ENCODE measurements at places on chromosomes 5 and 9.

- no peak for DNase-seq
These were observed 18.3 kb upstream of the F2R start for GRCh38 chr5:76697670-76698069.

GRCh38 chr9:125066839-125067619 is 76.3 kb downstream of the SCAI start:
- DNase-seq: no peak

DNA sequence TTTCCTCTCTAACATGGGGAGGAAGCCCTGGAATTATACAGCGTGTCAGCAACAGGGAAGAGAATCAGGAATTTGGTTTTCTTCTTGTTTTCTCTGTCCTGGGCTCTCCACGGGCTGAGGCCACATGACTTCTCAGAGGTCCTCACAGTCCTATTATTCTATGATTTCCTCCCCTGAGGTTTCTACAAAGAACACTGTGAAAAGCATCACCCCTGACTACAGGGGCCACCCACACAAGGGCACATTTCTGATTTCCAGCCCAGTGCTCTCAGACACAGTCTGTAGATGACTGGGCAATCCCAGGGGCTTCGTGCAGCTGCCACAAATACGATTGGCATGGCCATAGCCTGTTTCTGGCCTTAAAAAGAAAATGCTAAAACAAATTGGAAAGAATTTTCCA is 284.9 kb downstream of the CEMIP2 start:
- DNase-seq: no peak

GRCh38 chr5:57695179-57695578 is 212.6 kb upstream of the ACTBL2 start:
- no peak for DNase-seq

DNA sequence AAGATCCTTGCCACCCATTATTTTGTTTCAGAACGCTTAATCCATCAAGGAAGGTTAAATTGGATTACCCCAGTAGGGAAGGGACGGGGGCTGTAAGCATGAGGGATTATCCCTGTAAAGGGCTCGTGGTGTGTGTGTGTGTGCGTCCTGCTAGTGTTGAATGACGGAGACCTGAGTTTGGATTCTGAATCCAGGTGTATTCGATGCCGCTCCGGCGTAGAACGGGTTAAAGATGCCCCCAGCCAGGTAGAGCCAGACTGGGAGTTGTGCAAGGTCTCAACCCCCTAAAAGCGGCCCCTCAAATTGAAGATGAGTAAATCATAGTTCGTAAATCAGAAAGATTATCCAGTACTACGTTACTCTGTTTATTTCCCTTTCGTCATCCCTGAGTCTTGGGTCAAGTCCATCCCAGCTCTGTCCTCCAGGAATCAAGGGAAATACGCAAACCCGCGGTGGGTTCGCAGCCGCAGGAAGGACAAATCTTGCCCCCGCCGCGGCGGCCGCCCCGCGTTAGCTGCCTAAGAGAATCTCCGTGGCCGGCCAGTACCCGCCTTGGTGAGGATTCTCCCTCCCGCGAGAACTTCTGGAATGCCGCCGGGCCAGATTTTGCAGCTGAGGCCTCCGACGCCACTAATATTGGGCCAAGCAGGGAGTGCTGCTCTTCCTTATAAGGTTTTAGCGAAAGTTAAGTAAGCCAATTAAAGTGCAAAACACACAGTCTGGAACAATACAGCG is 586 bp upstream of the MTAP start:
- no peak for DNase-seq

GRCh38 chr5:77563475-77563874 is 71.4 kb upstream of the WDR41 start:
- no peak for DNase-seq

- no peak for DNase-seq
These were observed 23.2 kb upstream of the IQGAP2 start for GRCh38 chr5:76379855-76380254.

GRCh38 chr9:27094640-27095298 is 14.3 kb upstream of the TEK start:
- DNase-seq: no peak

GRCh38 chr9:14301583-14302021 is 12.3 kb downstream of the NFIB start:
- DNase-seq: no peak

DNA sequence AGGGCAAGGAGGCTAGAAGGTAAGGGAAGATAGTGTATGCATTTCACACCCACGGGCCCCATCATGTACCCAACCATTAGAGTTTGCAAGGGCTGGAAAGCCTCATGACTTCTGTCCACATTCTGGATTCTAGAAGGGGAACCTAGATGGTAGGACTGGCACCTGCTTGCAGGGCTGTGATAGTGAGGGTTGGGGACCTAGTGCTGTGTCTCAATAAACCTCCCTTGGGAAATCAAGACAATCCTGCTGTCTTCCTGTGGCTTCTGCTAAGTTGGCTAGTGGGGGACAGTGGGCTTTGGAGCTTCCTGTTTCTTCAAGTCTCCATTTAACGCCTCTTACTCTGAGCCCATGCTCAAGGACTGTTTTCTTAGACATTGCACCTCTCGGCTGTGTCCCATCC is 43.6 kb upstream of the SYNPO start:
- no peak for DNase-seq

GRCh38 chr5:179135006-179135405 is 74.8 kb downstream of the ZNF354C start:
- DNase-seq: no peak

GRCh38 chr5:6601271-6601670 is 31.6 kb downstream of the NSUN2 start:
- DNase-seq: no peak

GRCh38 chr9:7298123-7298522 is 501.5 kb downstream of the DMAC1 start:
- no peak for DNase-seq

DNA sequence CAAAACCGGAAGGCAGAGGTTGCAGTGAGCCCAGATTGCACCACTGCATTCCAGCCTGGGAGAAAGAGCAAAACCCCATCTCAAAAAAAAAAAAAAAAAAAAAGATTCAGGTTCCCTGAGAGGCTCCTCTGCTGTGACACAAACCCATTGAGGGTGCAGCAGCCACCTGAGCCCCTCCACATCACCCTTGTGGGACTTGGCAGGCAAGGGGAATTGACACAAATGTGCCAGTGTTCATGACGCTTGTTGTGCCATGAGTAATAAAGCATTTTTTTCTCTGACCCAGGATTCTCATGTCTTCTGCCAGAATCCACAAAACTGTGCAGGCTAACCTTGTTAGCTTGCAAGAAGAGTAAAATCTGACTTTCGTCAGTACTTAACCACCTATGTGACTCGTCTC is 149.6 kb downstream of the TTC39B start:
- DNase-seq: no peak

- DNase-seq: no peak
These were observed 11.7 kb downstream of the CER1 start for GRCh38 chr9:14710804-14711203.

- DNase-seq: no peak
These were observed 3.7 kb upstream of the TIFAB start for GRCh38 chr5:135455876-135456237.

DNA sequence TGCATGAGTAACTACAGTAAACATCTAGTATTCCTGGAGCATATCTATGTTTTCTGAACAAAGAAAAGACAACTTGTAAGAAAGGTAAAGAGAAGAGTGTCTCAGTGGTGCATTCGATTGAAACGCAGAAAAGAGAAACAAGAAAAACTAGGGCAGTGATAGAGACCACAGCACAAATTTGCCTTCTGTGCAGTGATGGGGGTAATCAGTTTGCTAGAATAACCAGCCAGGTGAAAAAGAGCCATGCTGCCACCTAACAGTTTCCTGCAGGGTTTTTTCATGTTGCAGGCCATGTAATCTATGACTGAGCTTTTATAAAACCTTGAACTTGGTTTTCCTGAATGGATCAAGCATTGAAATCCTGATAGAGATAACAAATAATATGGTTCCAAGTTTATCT is 198.4 kb upstream of the MEF2C start:
- no peak for DNase-seq

DNA sequence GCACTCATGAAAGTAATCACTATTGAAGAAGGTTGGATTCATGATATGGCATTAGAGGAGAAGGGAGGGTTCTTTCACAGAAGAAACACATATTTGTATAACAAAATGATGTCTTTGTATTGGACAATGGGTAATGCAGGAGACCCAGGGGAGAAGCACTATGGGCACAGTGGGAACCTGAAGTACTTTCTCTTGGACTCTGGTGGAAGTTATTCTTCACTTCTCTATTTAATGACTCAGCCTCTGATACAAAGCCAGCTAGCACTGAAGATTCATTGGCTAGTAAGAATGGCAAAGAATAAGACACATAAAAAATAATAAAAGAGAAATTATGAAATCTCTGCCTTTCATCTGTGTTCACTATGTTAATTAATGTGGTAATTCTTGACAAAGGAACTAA is 149.9 kb upstream of the PRR16 start:
- DNase-seq: no peak

- DNase-seq: no peak
These were observed 180.4 kb downstream of the ST8SIA4 start for GRCh38 chr5:100722657-100723056.

DNA sequence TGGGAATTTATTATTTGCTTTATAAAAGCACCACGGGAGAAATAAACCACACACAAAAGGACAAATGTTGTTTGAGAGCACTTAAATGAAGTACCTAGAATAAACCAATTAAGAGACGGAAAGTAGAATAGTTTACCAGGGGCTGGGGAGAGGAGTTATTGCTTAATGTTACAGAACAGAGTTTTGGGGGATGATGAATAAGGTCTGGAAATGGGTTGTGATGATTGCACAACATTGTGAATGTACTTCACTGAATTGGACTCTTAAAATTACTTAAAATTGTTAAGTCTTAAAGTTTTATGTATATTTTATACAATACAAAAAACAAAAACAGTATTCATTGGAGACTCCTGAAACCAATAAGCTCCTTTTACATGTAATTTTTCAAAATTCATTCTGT is 1.5 kb downstream of the ZBTB43 start:
- DNase-seq: no peak

DNA sequence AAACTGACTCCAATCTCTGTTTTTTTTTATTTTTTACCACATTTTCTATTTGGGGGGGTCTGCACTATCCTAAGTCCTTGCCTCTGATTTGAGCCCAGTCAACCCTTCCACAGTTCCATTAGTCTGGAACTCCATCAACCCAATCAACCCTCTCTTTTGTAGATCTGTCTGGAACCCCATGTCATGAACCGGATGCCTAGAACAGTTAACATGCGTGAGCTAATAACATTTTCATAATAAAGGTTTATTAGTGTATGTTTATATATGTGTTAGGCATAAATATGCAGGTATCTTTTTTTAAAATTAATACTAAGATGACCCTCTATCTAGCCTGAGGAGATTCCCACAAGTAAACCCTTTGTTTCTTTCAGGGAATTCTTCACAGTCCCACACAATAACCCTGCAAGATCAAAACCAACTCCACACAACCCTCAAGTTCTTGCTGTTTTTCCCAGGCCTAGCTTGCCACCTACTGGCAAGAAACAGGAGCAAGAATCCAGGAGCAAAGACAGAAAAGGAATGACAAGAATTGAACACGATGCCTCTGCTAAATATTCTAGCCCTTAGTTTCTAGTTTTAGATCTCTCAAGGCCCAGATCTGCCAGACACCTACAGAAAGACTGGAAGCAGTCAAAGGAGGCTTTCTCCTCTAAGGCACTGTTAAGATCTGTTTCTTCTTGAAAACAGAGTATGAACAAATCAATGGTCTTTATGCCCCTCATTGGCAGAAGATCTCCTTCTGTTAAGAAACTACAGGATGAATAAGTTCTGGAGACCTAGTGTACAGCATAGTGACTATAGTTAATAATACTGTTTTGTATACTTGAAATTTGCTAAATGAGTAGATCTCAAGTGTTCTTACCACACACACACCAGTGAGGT is 100.4 kb downstream of the TRIM36 start:
- no peak for DNase-seq

DNA sequence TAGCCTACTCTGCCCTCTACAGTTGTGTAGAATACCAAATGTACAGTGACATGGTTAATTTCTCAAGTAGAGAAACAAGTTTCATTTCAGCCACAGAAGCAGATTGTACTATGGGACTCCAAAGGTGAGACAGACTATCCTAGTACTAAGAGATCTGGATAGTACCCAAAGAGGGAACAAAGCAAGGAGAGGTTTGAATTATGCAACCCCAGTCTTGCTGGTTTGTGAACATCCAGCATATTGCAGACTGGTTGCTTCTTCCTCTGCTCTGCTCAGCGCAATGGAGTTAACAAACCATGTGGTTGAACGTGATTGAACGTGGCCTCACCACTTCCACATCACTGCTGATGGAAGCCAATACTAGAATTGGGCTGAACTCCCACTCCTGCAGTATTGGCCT is 43.3 kb upstream of the ALDOB start:
- no peak for DNase-seq

- DNase-seq: no peak
These were observed 38.2 kb downstream of the C5orf15 start for GRCh38 chr5:133930061-133930812.

DNA sequence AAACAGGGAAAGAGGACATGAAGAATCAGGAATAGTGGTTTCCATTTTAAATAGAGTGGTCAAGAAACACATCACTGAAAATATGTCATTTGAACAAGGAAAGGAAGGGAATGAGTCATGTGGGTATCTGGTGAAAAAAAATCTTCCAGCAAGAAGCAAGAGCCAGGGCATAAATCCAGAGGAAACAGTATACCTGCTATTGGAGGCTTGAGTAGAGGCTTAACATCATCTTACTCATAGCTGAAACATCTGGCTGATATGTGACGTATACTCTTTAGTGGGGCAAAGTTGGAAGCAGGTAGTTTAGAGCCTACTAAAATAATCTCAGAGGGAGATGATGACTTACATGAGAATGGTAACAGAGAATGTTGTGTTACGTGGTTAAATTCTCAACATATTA is 517.2 kb downstream of the CAAP1 start:
- DNase-seq: no peak

GRCh38 chr5:67426961-67427849 is 230.6 kb upstream of the CD180 start:
- no peak for DNase-seq
